ENCODE measurements at places on chromosomes 1 and 21.

- peak; percentile 19 for DNase-seq
Observed at GRCh38 chr1:14924455-14925331, 228.9 kb upstream of the TMEM51 start.

DNA sequence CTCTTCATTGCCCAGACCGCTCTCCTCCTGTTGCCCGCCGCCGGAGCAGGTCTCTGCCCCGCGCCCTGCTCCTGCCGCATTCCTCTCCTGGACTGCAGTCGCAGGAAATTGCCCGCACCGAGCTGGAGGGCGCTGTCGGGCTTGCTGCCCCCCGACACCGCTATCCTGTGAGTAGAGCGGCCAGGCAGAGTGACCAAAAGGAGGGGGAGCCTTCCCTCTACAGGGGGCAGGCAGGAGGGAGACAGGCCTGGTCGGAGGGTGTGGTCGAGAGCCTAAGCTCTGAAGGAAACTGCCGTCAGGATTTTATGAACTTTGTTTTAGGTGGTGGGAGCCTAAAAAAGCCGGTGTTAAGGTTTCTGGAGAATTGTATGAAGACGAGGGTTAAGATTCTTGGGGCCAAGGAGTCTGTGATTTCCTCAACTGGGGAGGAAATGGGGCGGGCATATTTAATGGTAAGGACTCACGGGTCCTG, 517 bp downstream of the LRIG2 start:
- no peak for DNase-seq

GRCh38 chr1:247437551-247438505, 20.1 kb downstream of the OR2B11 start:
- DNase-seq = no peak

GRCh38 chr1:199020904-199021303, 382.1 kb downstream of the PTPRC start:
- no peak for DNase-seq

- no peak for DNase-seq
Observed at GRCh38 chr1:171961861-171962260, 120.6 kb downstream of the DNM3 start.

Data from activated CD4-positive, alpha-beta memory T cell treated with anti-CD3 and anti-CD28 coated beads, Interleukin-2, amount 10 ng/mL, durations not matched to agents 7 days and 5 days (primary cell).